ENCODE measurements at places on chromosomes 2 and 18.

DNA sequence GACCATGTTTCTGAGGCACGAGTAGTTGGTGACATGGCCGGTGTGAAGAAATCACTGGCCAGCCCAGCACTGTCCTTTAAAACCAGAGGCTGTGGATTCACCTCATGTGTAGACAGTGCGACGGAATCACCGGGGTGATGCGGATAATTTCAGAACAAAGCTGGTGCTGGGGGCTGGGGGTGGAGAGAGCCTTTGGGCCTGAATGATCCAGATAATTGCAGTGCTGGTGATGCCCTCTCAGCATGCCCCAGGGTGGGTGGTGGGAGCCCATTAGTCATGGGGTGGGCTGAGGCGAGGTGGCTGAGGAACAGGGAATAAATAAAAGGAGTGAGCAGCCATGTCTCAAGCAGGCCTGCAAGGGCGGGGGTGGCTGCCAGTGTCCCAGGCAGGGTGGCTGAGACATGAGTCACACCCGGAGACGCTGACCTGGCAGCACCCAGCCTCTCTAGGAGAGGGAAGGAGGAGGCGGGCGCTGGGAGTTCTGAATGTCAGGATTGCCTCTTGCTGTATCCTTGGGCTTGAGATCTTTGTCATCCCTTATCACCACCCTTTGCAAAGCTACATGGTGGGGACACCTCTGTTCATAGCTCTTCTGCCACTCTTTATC lies 151.1 kb upstream of the MSH6 start:
- DNase-seq, result no peak

DNA sequence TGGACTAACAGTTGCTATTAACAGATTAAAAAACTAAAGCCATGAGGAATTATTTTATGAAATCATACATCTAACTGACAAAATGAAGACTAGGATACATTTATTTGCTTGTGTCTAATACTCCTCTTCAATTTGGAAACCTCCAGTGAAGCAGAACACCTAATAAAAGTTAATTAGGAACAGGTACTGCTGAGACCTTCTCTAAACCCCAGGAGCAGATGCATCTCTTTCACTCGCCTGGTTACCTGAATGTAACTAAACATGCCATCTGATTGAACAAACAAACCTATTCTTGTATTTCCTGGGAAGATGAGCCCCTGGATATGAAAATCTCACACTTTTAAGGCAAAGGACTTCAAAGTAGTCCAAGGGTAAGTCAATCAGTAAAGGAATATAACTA lies 898.2 kb downstream of the NRXN1 start:
- DNase-seq, result no peak

GRCh38 chr2:124187948-124188347 lies 162.9 kb downstream of the CNTNAP5 start:
- no peak for DNase-seq

DNA sequence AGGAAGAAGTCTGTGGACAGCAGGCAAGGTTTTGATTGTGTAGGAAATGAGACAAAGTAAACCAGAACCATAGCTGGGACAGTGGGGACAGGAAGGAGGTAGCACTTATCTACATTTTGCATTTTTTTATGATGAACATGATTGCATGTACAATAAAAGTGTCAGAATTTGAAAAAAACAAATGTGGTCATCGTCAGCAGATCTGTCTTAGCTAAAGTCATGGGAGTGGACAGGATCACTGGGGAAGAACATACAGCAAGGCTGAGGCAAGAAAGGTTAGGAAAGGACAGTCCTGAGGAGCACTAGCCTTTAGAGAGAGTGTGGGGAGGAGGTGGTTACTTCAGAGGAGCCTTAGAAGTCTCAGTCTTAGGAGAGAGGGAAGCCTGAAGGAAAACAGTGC lies 35.1 kb upstream of the SLC14A2 start:
- no peak for DNase-seq

- no peak for DNase-seq
Measured at GRCh38 chr18:35494251-35495220, 3.2 kb downstream of the INO80C start.

GRCh38 chr2:10792001-10792634 lies 20.5 kb downstream of the PDIA6 start:
- DNase-seq, result no peak

- DNase-seq, result no peak
Measured at GRCh38 chr2:224085246-224085645, 46.2 kb upstream of the SERPINE2 start.

DNA sequence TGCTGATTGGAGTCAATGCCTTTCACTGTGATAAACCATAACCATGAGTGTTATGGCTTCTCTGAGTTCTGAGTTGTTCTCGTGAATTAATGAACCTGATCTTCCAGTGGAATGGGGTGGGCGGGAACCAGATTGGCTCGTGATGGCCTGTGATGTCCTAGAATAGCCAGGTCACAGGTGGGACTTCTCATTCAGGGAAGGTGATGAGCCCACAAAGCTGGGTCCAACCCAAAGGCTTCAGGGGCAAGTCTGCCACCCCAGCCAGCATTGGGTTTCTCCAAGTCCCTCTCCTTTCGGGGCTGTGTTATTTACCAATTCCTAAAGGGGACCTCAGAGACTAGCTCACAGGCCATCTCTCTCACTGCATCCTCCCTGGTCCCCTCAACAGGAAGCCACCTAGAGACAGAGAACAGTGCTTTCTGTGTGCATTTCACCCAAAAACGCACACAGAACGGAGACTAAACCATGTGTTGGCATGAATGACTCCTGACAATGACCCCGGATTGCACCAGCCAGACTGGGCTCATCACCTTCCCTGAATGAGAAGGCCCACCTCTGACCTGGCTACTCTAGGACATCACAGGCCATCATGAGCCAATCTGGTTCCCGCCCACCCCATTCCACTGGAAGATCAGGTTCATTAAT lies 85.5 kb downstream of the MALT1 start:
- peak; percentile 45 for DNase-seq

DNA sequence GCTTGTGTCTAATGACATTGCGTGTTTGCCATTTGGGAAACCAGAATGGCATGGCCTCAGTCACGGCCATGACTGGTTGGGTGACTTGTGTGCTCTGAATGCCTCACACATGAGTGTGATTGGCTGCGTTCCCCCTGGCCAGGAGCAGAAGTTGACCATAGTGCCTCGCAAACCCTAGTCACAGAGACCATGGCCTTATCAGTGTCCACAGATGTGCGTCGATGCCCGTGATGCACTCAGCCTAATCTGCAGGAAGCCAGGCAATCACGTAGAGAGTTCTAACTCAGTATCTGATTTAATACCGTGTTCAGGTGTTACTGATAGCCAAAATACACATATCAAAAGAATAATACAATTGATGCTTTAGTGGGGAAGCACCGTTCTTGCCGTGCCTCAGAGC lies 64.0 kb downstream of the BOLA3 start:
- no peak for DNase-seq

GRCh38 chr18:902229-902628 lies 2.4 kb upstream of the ADCYAP1 start:
- DNase-seq, result no peak

GRCh38 chr2:202099515-202099914 lies 26.5 kb downstream of the KIAA2012 start:
- no peak for DNase-seq

- DNase-seq, result no peak
Measured at GRCh38 chr2:159953136-159953823, 109.1 kb downstream of the PLA2R1 start.

DNA sequence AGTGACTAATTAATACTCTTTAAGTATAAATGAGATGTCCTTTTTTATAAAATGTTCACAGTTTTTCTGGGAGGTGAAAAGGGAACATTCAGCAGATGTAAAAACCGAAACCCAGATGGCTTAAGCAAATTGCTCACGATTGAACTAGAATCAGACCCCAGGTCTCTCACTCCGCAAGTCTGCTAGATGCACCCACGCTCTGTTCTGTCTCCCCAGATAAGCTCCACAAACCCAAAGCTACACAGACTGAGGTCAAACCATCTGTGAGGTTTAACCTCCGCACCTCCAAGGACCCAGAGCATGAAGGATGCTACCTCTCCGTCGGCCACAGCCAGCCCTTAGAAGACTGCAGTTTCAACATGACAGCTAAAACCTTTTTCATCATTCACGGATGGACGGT lies 3.2 kb downstream of the LIPG start:
- no peak for DNase-seq

DNA sequence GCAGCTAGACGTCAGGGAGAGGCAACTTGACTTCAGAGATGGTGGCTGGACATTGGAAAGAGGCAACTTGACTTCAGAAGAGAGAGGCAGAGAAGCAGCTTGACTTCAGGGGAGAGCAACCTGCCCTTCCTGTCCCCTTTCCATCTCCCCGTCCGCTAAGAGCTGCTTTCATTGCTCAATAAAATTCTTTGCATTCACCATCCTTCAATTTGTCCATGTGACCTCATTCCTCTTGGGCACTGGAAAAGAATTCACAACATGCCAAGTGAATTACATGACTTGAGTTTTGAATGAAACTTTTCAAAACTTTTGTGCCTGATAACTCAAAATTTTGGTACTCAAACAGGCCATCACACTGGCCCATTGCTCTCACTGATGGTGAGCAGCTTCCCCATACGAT lies 158.9 kb downstream of the DPP4 start:
- DNase-seq, result no peak

DNA sequence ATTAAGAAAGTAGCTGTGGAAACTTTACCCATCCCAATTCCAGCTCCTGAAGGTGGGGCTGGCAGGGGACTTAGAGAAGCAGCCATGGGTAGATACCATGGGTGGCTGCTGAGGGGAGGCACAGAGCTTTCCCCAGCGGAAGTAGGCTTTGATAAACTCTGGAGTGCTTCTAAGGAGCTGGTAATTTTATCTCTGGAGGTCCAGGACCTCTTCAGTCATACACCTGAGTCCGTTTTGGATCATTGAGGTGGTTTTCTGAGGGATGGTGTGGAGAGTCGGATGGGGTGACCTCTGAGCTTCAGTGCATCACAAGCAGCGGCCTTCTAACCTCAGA lies 36.7 kb upstream of the BMP10 start:
- DNase-seq, result no peak

GRCh38 chr2:100321866-100322820 lies at the start of gene LONRF2:
TSS of gene LONRF2 (minus strand) at chr2:100322501. CDS start at chr2:100322093, 408 bp downstream.
- DNase-seq, result peak; percentile 69

DNA sequence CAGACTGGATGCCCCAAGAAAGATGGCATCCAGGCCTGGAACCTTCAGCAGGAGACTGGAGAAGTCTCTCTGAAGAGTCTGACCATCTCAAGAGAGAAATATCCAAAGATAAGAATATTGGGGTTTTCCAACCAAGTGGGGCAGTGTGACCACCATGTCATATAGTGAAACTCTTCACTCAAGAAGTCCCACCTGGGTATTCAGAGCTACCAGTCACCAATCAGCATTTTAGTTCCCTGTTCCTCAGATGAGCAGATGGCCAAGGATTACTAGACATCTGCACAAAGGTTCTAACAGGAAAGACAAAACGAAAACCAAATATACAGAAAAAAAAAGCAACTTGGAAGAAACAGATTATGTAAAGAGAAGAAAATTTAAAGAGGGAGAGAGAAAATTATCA lies 38.5 kb upstream of the CXCR4 start:
- DNase-seq, result no peak

DNA sequence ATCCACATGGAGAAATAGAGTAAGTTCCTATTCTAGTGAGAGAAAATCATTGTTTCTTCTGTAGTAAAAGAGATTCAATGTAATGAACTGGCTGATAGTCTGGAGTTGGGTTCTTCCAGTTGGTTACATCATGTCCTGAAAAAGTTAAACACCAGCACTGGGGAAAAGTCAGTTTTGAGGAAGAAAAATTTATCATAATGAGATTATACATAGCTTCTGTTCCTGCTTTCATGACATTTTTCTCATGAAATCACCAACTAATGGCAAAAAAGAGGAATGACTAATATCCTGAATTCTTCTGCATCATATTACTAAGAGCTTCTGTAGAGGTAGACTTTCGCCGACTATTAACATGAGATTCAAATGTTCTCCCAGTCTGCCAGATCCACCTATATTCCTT lies 69.2 kb upstream of the SLC9A2 start:
- no peak for DNase-seq

GRCh38 chr18:24726727-24727492 lies 266.5 kb downstream of the HRH4 start:
- DNase-seq, result no peak

DNA sequence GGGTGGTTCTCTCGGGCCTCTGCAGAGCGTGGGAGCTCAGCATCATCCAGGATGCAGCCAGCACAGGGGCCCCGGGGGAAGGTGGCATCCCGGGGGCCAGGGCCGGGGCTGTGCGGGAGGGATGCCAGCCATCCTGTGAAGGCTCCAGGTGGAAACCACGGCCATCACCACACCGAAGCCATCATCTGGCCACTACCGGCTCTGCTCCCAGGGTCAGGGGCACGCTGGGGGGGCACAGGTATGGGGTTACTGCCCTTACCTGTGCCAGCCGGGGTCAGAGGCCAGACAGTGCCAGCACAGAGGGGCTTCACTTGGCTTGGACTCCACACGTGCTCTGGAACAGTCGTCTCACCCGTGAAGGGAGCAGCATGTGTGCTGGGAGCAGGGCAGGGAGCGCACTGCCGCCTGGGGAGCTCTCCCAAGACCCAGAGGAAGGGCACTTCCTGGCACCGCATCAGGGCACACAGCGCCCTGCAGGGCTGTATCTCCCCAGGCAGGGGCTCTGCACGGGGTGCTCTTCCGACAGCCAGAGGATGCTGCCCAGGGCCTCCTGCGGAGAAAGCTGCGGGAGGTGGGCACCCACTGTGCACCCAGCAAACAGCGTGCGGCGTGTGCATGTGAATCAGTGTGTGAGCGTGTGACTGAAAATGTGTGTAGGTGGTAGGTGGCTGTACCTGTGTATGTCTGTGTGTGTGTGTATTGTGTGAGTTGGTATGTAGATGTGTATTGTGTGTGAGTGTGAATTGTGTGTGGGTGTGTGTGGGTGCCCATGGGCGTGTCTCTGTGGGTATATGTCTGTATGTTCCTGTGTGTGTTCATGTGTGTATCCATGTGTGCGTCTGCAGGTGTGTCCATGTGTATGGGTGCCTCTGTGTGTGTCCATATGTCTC lies 75.0 kb downstream of the PTGR3 start:
- DNase-seq, result peak; percentile 53

GRCh38 chr2:142724186-142724585 lies 153.3 kb upstream of the KYNU start:
- DNase-seq, result no peak

GRCh38 chr2:232550354-232551249 lies at the start of the genes EIF4E2 and TIGD1:
TSS of gene EIF4E2 (plus strand) at chr2:232550689. CDS start at chr2:232550725, 36 bp downstream.
TSS of gene TIGD1 (minus strand) at chr2:232550557. CDS start at chr2:232549882, 675 bp downstream.
- DNase-seq, result peak; percentile 99

Data from spleen (tissue), 13 donors.